ENCODE measurements at places on chromosomes 1 and 21.

- no peak for DNase-seq
These were observed 74.2 kb upstream of the PGD start for GRCh38 chr1:10324627-10325026.

DNA sequence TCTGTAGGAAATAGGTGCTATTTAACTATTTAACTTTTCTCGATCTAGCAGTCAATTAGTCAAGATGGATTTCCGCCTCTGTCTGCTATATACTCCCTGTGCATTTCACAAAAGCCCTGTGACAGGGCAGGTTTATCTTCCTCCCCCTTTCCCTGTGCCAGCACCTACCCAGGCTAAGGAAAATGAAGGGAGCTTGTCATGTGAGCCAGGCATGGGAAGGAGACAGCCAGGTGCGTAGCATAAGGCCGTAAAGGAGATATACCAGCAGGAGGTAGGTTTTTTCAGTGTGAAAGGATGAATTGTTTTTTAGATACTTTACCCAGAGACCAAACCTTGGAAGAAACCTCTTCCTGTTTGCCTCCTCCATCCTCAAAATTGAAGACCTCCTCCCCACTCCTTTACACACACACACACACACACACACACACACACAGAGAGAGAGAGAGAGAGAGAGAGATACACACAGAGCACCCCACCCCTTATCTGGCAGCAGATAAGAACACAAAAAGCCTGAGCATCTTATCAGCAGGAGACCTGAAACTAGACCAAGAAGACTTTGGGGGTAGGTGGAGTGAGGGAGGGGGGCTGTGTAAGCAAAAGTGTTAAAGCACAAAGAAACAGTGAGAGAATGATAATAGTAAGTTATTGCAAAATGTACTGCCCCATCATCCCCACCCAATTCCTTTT is 12.0 kb upstream of the TARBP1 start:
- DNase-seq: no peak

GRCh38 chr1:175673371-175674150 is 69.8 kb downstream of the TNR start:
- DNase-seq: no peak

GRCh38 chr1:172882791-172883386 is 167.9 kb downstream of the TNFSF18 start:
- DNase-seq: no peak

DNA sequence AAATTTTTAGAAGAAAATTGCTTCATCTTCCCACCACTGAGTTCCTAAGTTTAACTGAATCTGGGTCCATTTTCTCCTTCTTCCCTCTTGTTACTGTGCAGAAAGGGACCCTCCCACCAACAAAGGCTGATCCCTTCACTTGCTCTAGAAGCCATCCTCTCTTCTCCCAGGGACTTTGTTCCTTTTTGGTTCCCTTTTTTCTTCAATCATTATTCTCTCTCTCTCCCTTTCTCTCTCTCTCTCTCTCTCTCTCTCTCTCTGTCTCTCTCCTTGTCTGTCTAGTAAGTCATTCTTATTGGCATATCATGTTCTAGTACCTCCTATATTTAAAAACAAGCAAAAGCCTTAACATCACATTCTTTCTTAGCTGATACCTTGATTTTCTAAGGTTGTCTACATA is 31.7 kb upstream of the GADD45A start:
- no peak for DNase-seq

GRCh38 chr1:223426936-223427335 is 33.7 kb downstream of the CCDC185 start:
- DNase-seq: no peak
